Urinary bladder (tissue), 4 donors: ENCODE measurements at places on chromosomes 12 and 14. TPM values are rescaled to one million over a fixed set of nuclear protein-coding genes. Genes with fewer than 3 reads are reported as not detected.

The CRACR2A gene
- 1.5 TPM for polyA plus RNA-seq

The TFCP2 gene
- polyA plus RNA-seq: 21.5 TPM

The COX8C gene
- polyA plus RNA-seq: 0.23 TPM

The DCAF5 gene
- 35.5 TPM for polyA plus RNA-seq

The SPIC gene
- not detected for polyA plus RNA-seq

The SLC2A3 gene
- polyA plus RNA-seq: 21.7 TPM

- peak; percentile 17 for DNase-seq
These were observed 163.4 kb downstream of the GARIN6 start for GRCh38 chr12:99810718-99811593.
